ENCODE measurements at places on chromosomes 7 and 10.

DNA sequence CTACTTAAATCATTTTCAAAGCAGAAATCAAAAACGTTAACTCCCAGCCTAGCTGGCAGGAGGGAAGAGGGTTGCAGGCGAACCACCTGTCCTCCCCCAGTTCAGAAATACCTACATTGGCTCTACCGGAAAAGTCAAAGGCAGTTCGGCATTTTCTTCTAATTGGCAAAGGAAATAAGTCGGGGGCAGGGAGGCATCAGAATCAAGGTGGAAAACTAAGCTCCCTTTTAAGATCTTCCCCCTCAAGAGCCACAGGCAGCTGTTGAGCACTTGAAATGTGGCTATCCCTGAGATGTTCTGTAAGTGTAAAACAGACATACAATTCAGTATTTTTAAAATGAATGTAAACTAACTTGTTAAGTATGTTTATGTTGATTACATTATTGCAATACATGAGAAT is 957 bp upstream of the ELMO1 start:
- DNase-seq: no peak

DNA sequence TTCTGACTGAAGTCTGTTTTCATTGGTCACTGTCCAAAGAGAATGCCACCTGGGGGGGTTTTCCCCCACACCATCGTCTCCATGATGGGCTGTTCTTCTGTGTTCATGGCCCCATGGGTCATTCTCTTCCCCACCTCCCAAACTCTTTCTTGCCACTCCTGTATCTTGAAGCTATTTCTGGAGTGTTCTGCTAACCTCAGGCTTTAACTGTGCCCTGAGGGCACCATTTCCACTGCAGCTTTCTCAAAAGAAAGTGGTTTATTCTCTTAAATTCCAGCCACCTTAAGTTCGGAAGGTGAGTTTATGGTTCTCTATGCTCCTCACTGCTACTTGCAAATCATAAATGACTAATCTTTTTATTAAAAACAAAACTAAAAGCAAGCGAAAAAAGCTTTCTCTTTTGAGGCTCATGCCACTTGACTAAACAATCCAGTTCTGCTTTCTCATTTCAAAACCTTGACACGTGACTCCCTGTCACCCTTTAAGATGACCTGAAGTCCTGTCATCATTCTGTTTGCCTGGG is 7.4 kb upstream of the APBB1IP start:
- no peak for DNase-seq

DNA sequence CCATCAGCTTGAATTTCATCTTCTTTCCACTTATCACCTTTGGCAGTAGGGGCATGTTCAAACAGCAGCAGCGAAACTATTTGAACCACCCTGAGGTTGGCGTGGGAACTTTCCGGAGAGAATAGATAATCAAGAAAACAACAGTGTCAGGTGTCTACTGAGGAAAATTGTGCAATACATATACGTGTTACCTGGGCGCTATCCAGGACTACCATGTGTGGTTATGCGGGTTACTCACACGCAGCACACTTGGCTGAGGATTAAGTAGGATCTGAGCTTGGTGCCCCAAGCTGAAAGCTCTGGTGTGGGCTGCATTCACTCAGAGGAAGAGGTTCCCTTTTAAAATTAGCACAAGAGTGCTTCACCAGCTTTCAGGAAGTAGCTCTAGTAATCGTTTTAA is 8.8 kb upstream of the ABI1 start:
- no peak for DNase-seq

DNA sequence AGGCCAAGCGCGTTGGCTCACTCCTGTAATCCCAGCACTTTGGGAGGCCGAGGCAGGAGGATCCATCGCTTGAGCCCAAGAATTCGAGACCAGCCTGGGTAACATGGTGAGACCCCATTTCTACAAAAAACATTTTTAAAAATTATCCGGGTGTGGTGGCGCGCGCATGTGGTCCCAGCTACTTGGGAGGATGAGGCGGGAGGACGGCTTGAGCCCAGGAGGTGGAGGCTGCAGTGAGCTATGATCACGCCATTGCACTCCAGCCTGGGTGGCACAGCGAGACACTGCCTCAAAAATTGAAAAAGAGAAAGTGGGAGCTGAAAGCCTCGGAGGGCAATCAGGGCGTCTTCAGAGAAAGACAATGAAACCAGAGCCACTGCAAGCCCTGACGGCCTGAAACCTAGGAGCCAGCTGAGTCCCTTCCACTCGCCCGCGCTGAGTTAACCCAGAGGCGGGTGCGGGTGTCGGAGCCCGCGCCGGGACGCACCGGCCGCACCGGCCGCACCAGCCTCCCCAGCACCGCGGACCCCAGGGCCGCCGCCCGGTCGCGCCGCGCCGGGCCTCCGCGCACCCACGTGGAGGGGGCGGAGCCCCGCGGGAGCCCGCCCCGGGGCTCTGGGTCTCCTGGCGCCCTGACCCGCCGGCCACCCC is 22.4 kb downstream of the ZFAND2A start:
- no peak for DNase-seq

- peak; percentile 31 for DNase-seq
These were observed 2.3 kb upstream of the NOS3 start for GRCh38 chr7:150988230-150989226.

- DNase-seq: no peak
These were observed 554.9 kb downstream of the KCNMA1 start for GRCh38 chr10:77082601-77083252.

DNA sequence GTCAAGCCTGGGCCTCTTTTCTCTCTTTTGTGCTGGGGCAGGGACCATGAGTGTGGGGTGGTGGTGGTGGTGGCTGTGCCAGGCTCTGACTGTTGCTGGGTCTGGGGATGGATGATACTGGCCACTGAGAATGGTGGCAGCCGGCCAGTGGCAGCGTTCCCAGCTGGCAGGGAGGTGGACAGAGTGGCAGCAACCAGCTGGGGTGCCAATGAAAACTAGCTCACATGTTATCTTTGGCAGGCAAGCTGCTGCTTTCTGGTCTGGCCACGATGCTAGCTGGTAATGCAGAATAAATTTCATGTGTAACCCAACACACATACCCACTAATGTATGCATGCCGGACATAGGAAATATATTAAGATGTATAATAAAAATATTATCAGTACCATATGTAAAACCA is 95.0 kb upstream of the SLC26A5 start:
- DNase-seq: no peak

Measured in NCI-H526 treated with DMSO at 0.1 percent for 48 hours (cell line).